Testis (tissue), 5 donors: ENCODE measurements at places on chromosomes 13 and 19. TPM values are rescaled to one million over a fixed set of nuclear protein-coding genes. Genes with fewer than 3 reads are reported as not detected.
A peak's percentile ranks its signal among the peaks of the same experiment; 100 is the strongest.

Gene SLC25A15
- total RNA-seq, result 42.1 TPM

Gene SHD
- 1.8 TPM for total RNA-seq

DNA sequence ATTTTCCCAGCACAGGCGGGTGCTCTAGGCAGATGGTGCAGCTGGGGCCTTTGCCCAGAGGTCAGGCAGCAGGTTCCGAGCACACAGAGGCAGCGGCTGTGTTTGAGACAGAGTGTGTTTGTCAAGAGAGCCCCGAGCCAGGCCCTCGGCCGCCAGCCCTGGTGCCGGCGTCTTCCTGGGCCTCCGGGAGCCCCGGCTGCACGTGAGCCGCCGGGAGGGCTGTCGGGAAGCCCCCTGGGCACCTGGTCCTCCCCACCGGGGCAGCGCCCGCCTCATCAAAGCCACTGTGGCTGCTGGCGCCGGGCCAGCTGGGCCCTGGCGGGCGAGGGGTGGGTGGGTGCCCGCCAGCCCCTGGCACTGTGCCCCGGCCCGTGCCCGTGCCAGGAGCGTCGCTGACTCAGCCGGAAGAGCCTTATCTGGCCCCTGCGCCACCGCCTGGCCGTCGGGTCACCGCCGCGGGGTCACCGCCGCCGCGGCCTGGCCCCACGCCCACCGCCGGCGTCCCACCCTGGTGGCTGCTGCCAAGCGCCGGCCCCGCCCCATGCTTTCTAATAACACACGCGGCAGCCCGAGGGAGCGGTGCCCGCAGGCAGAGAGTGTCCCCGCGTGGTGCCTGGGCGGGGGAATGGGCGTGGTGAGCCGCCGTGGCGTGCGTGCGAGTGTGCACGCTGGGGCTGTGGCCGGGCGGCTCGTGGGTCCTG, 14.9 kb downstream of the ARID3A start:
- no peaks in the 10 kb centered on the region for H3K27me3 ChIP-seq
- H3K4me1 ChIP-seq, result peaks cover 18% of the 10 kb centered on the region
- no peaks in the 10 kb centered on the region for H3K36me3 ChIP-seq
- peak overlapping the region; percentile 77 for H3K27ac ChIP-seq
- H3K4me3 ChIP-seq, result no peak overlapping the region
- DNase-seq, result peak; percentile 81

- peaks cover 35% of the 10 kb centered on the region for H3K4me1 ChIP-seq
- H3K27me3 ChIP-seq, result no peaks in the 10 kb centered on the region
- no peaks in the 10 kb centered on the region for H3K36me3 ChIP-seq
- H3K4me3 ChIP-seq, result no peak overlapping the region
Observed at GRCh38 chr19:18283338-18283737, 1.9 kb upstream of the JUND start.

DNA sequence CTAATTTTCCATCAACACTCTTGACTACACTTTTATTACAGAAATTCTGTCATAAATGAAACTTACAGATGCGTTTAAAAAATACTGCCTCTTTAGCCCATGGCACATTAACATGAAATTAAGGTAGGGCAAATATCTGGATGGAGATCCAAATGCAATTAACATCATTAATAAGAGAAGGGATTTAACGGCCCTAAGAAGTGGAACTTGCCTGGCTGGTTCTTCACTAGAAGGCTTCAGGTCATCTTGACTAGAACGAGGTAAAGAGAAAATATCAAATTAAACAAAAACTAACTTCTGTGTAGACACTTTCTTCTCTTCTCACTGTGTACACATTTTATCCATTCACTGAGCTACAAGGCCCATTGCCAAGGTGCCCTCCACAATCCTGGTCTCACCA, 1093.4 kb downstream of the EFNB2 start:
- H3K27ac ChIP-seq, result no peak overlapping the region
- no peaks in the 10 kb centered on the region for H3K36me3 ChIP-seq
- H3K27me3 ChIP-seq, result no peaks in the 10 kb centered on the region
- H3K4me1 ChIP-seq, result no peaks in the 10 kb centered on the region
- no peak for DNase-seq
- H3K4me3 ChIP-seq, result no peak overlapping the region

- H3K4me3 ChIP-seq, result no peak overlapping the region
- no peak for DNase-seq
- H3K27me3 ChIP-seq, result no peaks in the 10 kb centered on the region
- H3K27ac ChIP-seq, result no peak overlapping the region
Observed at GRCh38 chr19:1967087-1967608, 26.2 kb downstream of the CSNK1G2 start.

GRCh38 chr19:36837176-36837905, 846 bp downstream of the ZNF790 start:
- no peak for DNase-seq
- H3K36me3 ChIP-seq, result no peaks in the 10 kb centered on the region
- peak overlapping the region; percentile 69 for H3K27ac ChIP-seq
- H3K4me1 ChIP-seq, result peaks cover 6% of the 10 kb centered on the region

DNA sequence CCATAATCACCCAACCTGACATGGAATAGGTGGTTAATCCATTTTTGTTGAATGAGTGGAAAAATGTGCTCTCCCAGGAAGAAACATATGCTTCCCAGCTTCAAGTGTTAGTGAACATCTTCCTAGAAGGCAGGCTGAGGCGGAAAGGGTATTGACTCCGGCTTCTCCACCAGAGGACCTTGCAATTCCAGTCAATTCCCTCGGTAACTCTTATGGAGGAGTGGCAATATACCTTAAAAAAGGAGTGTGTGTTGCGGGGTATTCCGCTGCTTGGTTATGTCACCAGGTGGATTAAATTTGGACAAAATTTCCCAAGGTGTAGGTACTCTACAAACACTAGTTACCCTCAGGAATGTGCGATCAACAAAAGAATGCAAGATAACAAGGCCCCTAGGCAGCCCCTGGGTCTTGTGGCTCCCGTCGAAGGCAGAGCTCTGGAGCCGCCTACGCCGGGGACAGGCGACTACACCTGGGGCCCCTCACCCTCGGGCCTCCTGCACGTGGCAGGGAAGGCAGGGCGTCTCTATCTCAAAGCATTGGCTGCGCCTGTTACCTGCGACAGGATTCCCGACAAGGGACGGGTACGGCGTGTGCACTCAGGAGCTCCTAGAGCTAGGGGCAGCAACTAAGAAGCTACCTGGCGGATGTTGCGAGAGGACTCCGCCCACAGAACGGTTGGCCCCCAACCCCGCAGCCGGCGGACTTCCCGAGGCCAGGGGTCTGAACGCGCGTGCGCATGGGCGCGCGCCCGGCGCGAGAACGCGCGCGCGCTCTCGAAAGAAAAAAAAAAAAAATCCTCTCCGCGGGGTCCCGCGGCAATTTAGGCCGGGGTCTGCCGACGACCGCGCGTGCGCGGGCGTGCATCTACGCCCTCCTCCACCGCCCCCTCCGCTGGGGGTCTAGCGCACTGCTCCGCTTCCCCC, at the start of gene WDR87:
Gene WDR87 (minus strand): TSS at position 649 of the 923 bp plus-strand sequence. CDS start 8,355 bp downstream, outside the sequence.
- H3K27ac ChIP-seq, result peak within 1 kb of the TSS; percentile 60
- H3K4me3 ChIP-seq, result peak within 1 kb of the TSS; percentile 80
- peaks cover 3% of the 10 kb centered on the region for H3K4me1 ChIP-seq
- no peaks in the 10 kb centered on the region for H3K36me3 ChIP-seq
- H3K27me3 ChIP-seq, result no peaks in the 10 kb centered on the region

DNA sequence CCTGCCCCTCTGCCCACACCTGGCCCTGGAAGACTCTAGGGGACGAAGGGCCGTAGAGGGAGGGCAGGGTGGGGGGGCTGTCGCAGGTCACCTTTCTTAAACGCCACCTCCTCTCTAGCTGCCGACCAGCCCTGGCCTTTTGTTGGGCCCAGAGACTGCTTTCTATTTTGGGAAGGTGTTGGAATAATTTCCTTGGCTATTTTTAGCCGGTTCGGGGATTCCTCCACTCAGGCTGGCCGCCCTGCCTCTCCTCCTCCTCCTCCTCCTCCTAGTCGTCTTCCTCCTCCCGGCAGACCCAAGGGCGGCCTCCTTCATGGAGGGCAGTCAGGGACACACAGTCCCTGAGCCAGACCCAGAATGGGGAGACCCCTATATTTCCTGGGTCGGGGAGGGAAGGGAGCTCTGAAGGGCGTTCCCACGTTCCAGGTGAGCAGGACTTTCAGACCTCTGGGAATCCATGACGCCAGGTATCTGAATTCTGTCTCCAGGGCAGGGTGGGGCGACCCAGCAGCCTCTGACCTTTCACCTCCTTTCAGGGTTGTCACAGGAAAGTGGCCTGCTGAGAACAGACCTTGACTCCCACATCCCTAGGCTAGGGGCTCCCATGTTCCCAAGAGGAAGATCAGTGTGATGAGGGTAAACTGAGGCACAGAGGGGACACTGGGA, 19.9 kb downstream of the GADD45B start:
- H3K36me3 ChIP-seq, result no peaks in the 10 kb centered on the region
- peaks cover 25% of the 10 kb centered on the region for H3K4me1 ChIP-seq
- H3K27me3 ChIP-seq, result no peaks in the 10 kb centered on the region
- peak overlapping the region; percentile 55 for H3K4me3 ChIP-seq

DNA sequence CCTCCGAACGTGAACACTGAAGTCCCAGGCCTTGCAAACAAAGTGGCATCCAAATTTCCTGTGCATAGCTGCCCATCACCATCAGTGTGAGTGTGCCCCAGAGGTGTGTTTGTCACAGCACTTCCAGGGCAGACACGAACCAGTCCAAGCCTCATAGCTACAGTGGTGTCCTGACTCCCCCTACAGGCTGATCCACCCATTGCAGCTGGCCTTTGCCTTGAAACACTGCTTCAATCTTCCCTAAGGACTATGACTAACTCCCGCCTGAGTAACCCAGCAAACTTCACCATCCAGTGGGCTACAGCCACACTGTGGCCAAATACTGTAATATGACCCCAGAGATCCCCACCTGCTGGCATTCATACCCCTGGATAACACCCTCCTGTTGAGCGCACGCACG, 3.9 kb downstream of the ZNF266 start:
- peak; percentile 75 for DNase-seq
- H3K27ac ChIP-seq, result no peak overlapping the region
- no peaks in the 10 kb centered on the region for H3K36me3 ChIP-seq
- no peak overlapping the region for H3K4me3 ChIP-seq
- H3K27me3 ChIP-seq, result no peaks in the 10 kb centered on the region
